ENCODE measurements at places on chromosomes 1 and 21.

DNA sequence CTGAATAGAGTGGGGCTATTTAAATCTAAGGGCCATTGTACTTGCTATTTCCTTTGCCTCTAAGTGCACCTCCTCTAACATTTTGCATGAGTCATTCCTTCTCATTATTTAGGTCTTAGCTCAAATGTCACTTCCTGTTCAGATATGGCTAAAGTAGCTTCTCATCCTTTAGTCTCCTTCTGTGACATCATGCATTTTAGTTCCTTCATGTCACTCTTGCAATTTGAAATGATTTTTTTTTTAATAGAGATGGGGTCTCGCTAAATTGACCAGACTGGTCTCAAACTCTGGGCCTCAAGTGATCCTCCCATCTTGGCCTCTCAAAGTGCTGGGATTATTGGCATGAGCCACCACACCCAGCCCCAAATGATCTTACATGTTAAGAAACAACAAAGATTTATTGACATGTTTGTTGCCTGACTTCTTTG, 6.6 kb downstream of the TBX19 start:
- no peak for DNase-seq

- DNase-seq: no peak
Measured at GRCh38 chr1:222229672-222230312, 318.1 kb downstream of the HHIPL2 start.

DNA sequence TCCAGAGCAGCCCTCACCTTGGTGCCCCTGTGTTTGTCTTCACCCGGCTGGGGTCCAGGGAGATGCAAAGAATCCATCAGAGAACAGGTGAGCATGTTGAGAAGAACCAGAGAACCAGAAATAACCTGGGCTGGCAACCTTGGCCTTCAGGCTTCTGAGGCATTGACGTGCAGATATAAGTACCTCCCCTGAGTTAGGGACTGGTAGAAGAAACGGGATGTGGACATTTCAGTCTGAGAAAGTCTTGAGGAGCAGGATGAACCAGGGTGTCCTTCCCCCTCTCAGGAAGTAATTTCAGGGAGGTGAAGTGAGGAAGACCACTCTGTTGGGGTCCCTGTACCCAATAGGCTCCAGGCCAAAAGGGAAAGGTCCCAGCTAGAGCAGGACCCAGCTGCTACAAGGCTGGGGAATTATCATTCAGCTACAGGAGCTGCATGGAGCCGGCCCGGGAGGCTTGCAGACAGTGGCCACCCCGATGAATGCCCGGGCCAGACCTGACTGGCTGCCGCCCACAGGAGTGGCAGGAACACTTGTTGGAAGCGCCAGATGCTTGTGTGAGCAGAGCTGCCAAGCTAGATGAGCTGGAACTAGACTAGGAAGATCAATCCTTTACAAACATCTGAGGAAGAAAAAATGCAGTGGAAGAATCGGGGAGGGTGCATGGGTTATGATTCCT, 1.7 kb upstream of the AURKAIP1 start:
- DNase-seq: no peak

DNA sequence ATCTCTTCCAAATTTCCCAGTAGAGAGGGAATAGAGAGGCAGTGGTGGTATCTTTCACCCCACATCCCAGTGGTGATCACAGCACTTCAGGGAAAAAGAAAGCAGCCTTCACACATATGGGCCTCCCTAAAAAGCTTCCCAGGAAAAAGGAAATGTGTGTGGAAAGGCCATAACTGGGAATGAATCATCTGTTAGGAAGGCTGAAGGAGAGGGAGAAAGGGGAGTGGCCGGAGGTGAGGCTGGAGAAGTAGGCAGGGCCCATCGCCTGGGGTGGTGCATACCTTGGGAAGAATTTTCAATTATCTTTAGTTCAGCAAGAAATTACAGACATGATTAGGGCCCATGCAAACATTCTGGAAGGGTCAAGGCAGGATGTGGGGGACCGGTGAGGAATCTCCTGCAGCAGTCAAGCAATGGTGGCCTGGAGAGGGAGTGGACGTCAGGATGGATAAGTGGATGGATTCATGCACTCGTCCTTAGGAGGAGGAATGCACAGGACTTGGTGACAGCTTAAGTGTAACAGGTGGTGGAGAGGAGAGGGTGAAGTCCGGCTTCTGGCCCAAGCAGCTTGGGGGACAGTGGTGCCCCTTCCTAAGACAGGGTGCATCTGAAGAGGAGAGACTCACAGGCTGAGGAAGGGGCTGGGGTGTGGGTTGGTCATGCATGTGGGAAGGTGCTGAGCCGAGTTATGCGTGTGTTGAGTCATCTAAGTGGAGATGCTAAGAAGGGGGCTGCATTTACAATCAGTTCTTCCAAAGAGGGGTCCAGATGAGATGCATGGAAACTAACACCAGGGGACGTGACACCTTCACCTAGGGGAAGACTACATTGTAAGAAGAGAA, 17.9 kb downstream of the HIVEP3 start:
- no peak for DNase-seq

DNA sequence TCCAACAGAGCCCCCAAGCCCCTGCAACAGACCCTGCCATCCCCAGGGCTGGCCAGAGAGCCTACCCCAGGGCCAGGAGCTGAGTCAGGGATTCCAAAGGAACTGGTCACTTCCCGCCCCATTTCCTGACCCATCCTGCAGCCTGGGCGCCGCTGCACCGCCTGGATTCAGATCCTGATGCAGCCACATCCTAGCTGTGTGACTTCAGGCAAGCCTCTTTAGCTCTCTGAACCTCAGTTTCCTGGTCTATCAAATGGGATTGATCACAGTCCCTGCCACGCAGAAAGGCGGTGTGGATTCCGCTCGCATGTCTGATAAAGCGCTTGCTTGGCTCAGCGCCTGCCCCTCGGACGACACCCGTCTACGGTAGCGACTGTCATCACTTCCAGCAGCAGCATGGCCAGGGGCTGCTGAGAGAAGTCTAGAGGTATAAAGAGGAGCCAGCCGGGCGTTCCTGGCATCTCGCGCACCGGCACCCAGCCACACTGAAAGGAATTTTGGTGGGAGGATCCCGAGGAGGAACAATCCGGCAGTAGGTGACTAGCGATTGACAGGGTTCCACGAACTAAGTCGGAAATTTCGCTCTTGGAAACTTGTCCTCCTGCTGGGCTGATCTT, 10.1 kb downstream of the EPHA2 start:
- no peak for DNase-seq

DNA sequence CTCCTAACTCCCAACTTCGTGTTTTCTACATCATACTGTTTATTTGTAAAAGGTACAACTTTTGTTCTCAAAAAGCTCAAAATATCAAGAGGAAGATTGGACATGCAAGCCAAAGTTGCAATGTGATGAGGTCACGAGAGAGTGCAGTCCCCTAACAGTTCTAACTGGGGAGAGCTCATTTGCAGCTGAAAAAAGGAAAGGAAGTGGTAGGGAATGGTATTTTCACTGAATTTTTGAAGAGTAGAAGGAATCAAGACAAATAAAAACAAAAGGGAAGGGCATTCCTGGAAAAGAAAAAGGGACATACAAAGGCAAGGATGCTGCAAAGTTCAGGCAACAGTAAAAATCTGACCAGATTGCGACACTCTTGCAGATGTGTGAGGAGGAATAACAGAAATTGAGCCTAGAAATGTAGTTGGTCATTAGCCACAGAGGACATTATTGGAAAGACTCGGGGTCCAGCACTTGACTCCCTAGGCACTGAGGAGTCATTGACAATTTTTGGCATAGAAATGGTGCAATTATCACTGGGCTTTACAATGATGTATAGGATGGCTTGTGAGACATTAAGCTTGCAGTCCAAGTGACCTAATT, 67.9 kb downstream of the TBX15 start:
- DNase-seq: no peak

DNA sequence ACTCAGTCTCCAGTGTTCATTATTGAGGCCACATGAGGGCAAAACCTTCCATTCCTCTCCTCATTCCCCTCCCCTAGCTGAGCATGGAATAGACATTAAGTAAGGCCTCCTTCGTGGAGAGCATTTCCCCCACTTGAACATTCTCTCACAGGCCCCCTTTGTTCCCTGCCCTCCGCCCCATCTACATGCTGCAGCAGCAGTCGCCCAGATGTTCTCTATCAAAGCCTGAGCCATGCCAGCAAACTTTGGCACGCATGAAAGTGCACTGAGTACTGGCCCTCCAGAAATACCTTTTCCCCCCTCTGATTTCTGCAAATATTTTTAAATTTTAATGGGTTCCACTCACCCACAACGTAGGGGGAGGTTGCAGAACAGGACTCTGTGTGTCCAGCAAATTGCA, 20.9 kb upstream of the GORAB start:
- DNase-seq: no peak

DNA sequence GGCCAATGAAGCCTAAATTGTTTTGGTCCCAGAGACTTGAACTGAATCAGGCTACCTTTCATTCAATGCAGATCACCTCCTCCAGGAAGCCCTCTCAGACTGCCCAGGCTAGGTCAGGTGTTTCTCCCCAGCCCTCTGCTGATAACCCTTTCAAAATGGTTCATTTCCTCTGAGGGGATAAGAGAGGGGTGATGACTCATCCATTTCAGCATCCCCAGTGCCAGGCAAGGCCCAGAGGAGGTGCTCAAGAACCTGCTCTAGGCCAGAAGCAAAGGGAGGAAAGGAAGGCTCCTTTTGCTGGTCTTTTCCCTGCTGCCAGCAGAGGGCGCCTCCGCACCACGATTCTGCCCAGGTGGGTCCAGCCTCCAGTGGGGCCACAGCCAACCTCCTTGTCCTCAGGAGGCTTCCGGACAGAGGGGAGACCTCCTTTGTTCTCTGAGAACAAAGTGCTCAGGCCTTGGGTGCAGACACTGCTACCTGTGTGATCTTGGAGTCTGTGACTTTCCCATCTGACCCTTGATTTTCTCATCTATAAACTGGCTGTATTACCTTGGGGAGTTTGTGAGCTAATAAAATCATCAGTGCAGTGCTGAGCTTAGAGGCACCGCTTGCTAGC, 45.3 kb upstream of the ARHGEF10L start:
- DNase-seq: peak; percentile 35

- peak; percentile 13 for DNase-seq
Measured at GRCh38 chr1:115089420-115090185, at the start of gene TSPAN2. Gene TSPAN2, minus strand, starts transcription at chr1:115089503. Its CDS starts 71 bp downstream, at chr1:115089432.

DNA sequence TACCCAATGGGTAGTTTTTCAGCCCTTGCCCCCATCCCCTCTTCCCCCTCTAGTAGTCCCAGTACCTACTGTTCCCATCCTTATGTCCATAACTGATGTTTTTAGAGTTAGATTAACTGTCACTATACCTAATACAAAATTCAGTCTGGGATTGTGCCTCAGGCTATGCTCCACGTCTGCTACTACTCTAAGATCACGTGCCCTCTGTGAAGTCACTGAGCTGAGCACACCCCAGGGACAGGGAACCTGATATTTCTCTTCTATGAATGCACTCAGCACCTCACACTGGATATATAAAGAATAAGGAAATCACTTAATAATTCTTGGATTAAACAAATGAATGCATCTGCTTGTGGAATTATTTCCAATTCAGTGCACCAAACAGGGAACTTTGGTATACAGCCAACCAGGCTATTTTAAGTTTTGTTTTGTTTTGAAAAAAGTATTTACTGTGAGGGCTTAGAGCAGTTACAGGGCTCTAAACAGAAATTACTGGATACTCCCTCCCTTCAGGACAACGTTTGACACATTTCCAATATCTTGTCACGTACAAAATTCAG, 307.9 kb downstream of the SMYD3 start:
- DNase-seq: no peak

GRCh38 chr1:240776237-240776636, 164.3 kb upstream of the GREM2 start:
- DNase-seq: no peak

GRCh38 chr1:66521721-66522365, 12.1 kb upstream of the SGIP1 start:
- DNase-seq: no peak

- DNase-seq: no peak
Measured at GRCh38 chr1:94142022-94142421, 21.1 kb upstream of the ABCA4 start.

GRCh38 chr1:207815913-207816291, 64.0 kb downstream of the CD46 start:
- no peak for DNase-seq

GRCh38 chr1:9842781-9843575, 19.2 kb upstream of the CLSTN1 start:
- DNase-seq: no peak

DNA sequence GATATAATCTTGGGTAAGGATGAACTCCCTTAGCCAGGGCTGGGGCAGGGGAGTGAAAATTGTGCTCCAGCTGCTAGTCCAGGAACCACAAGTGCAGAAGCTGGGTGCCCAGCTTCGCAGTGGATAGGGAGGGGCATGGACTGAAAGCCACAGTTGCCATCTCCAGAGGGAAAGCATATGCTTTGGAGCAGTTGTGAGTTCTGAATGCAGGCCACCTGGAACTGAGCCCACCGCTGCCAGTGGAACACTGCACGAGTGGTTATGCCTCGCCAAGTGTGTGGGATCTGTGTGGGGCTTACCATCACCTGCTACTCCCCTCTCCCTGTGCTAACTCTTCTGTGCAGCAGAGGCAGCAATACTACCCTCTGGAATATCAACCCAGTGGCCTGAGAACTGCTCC, 158.4 kb upstream of the DPT start:
- DNase-seq: no peak

- DNase-seq: peak; percentile 22
Measured at GRCh38 chr1:9825093-9826074, 1.6 kb upstream of the CLSTN1 start.

GRCh38 chr1:7694600-7695496, 76.2 kb upstream of the VAMP3 start:
- DNase-seq: no peak

GRCh38 chr1:98035602-98036002, 114.8 kb upstream of the DPYD start:
- DNase-seq: no peak

GRCh38 chr1:162872981-162873380, 12.0 kb upstream of the CCDC190 start:
- DNase-seq: no peak

DNA sequence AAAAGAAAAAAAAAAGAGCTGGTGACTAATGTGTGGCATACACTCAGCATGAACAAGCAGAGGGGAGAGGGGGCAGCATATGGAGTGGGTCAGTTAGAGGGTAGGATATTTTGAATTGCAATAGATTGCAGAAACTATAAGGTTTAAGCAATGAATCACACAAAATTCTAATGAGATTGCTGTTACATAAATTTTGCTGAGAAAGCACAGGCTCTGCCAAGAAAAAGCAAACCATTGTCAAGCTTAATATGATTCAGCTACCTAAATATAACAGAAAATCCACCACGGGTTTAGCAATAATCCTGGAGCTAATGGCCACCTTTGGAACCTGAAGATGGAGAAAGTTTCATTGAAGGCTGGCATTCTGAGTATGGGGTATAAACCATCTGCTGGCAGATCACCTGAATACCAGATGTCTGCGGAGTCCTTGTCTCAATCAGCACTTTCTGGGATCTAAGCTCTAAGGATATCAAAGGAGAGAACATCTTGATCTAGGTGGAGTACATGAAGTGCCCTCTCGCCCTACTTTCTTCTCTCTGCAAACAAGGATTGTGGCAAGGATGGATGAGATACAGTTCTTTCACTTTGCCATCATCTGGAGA, 30.3 kb upstream of the ANGPTL7 start:
- no peak for DNase-seq

DNA sequence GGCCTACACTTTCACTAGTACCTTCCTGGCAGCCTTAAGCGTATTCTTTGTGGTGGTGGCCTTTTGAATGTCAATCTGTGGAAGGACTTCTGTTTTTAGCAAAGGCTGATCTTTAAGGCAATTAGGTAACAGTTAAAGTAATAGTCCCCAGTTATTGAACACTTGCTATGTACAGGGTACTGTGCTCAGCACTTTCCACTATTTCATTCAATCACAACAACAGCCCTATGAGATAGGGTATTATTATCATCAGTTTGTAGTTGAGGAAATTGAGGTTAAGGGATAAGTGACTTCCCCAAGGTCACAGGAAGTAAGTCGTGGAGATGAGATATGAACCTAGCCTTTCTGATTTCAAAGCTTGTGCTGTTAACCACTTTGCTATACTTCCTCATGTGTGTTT, 185.7 kb downstream of the ST6GALNAC3 start:
- DNase-seq: no peak
